ELR (cell line): ENCODE measurements at places on chromosomes 1 and 21.
A peak's percentile ranks its signal among the peaks of the same experiment; 100 is the strongest.

GRCh38 chr1:44422161-44422560 lies 17.1 kb downstream of the RNF220 start:
- no peak for DNase-seq

DNA sequence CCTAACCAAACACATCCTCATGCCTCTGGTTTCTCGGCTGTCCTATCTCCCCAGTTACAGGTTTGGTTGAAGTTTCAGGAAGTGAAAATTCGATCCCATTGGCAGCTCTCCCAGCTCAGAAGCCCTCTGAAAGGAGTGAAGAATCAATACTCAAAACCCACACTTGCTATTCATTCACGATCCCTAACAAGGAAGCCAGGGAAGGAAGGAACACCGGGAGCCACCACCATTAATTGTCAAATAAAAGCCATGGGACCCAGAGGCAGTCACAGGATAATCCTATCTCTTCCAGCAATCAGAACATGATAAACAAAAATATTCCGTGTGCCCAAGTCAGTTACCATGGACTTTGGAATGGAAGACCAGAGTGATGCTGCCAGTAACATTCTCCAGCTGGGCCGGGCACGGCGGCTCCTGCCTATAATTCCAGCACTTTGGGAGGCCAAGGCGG lies 7.0 kb downstream of the TMPRSS2 start:
- no peak for DNase-seq

- DNase-seq = peak; percentile 46
Observed at GRCh38 chr1:116769561-116769977, 15.3 kb downstream of the CD2 start.

GRCh38 chr1:175472464-175472863 lies 270.9 kb downstream of the TNR start:
- DNase-seq = peak; percentile 8

GRCh38 chr1:178774263-178774662 lies 49.2 kb downstream of the RALGPS2 start:
- DNase-seq = peak; percentile 60

DNA sequence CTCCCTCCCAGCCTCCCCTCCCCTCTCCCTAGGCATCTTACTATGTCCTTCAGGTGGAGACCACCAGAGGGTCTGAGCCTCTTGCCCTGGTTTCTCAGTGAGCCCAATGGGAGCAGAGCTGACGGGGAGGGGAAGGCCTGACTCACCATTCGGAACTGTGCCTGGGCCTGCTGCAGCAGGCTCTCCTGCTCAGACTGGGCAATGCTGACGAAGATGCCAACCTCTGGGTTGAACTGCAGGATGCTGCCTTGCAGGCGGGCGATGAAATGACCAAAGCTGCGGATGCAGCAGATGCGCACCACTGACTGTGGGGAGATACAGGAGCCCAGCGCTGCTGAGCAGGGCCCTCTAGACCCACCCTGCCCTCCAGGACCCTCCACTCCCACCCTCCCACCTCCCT lies 11.0 kb upstream of the PAQR6 start:
- no peak for DNase-seq

- no peak for DNase-seq
Observed at GRCh38 chr21:25328736-25329135, 278.5 kb downstream of the MRPL39 start.

DNA sequence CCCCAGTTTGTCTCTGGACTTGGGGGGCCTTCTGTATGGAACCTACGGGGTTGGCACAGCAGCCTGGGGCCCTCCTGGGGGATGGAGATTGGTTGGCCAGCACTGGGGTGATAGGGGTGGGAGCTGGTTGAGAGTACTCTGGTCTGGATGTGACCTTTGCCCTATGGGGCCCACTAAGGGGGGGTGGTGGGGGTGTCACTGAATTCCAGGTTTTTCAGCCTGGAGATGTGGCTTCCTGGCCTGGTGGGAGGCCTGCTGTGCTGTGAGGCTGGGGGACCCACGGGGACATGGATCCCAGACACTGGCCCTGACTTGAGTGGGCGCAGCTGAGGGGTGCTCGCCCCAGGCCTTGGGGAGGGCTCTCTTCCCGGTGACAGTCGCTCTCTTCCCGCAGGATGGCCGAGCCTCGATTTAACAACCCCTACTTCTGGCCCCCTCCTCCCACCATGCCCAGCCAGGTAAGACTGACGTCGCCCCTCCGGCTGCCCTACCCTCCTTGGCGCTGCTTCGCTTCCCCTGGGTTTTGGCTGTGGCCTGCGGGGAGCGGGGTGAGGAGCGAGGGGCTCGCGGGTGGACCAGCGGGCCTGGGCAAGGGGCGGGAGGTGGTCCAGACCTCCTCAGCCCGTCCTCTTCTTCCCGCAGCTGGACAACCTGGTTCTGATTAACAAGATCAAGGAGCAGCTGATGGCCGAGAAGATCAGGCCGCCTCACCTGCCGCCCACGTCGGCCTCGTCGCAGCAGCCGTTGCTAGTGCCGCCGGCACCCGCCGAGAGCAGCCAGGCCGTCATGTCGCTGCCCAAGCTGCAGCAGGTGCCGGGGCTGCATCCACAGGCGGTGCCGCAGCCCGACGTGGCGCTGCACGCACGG lies 19.6 kb downstream of the ZNF362 start:
- no peak for DNase-seq

- no peak for DNase-seq
Observed at GRCh38 chr1:19877821-19878636, 4.2 kb upstream of the OTUD3 start.

DNA sequence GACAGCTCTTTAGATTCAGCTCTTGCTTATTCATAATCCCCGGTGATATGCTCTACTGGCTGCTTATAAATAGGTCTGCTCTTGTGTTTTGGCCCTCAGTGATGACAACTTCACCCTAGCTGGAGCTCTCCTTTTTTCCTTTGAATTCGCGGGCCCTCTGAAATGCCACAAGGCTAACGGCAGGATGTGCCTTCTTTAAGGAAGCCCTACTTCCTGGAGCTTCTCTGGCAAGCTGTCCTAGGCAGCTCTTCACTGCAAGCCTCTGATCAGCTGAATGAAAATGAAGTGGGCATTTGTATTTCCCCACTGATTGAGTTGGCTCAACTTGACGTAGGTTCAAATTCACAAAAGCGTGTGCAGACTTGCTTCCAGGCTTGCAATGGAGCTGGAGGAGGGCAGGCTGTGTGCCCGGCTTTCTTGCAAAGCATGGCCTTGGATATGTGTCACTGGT lies 22.2 kb downstream of the SGIP1 start:
- DNase-seq = no peak

- DNase-seq = peak; percentile 75
Observed at GRCh38 chr1:24191860-24192259, 4.8 kb upstream of the IFNLR1 start.

DNA sequence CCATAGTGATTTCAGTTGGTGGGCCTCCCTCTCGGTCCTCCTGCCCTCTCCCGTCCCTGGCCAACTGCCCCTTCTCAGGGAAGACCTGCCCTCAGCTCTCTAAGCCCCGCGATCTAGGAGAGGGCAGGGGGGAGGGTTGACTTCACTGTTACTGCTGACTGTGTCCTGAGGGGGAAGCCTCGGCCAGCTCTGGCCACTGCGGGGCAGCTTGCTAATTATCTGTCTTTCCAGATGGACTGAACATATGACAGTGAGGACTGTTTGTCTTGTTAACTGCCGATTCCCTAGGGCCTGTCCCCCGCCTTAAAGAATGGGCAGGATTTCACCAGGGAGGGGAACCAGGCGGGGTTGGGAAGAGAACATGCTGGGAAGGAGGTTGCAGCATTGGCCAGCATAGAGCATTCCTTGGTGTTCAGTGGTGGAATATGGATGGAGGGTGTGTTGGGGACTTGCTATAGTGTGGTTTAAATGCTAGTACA lies 22.9 kb downstream of the NIPAL3 start:
- DNase-seq = no peak

GRCh38 chr1:180271272-180272255 lies 41.5 kb downstream of the LHX4 start:
- peak; percentile 32 for DNase-seq

GRCh38 chr1:246703581-246703980 lies 20.6 kb upstream of the SCCPDH start:
- DNase-seq = no peak

DNA sequence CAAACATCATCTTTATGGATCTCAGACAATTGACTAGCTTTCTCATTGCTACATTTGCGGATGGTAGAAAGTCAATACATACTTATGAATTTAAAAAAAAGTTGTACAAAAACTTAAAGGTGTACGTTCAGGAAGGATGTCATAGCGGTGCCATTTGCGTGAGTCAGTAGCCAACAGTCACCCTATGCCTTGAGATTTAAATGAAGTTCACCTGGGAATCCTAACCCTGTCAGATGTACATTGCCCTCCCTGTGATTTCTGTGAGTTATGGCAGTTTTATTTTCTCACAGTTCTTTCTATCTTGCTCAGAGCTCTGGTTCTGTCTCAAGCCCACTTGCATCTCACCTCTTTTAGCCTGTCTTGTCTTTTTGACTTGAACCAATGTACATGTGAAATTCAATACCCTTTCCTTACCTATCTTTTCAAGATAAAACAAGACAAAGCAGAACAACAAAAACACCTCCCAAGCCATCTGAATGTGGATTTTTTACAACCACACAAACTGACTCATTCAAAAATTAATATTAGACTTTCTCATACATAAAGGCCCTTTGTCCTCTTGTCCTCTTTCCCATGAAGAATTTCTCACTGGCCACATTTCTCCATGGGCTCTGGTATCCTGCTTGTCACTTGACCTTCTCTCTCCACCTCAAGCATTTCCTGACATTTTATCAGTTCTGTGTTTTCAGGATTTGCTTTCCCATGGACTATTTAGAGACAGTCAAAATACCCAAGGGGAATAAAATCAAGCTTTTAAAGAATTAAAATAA lies 25.3 kb upstream of the ZNF697 start:
- peak; percentile 75 for DNase-seq

DNA sequence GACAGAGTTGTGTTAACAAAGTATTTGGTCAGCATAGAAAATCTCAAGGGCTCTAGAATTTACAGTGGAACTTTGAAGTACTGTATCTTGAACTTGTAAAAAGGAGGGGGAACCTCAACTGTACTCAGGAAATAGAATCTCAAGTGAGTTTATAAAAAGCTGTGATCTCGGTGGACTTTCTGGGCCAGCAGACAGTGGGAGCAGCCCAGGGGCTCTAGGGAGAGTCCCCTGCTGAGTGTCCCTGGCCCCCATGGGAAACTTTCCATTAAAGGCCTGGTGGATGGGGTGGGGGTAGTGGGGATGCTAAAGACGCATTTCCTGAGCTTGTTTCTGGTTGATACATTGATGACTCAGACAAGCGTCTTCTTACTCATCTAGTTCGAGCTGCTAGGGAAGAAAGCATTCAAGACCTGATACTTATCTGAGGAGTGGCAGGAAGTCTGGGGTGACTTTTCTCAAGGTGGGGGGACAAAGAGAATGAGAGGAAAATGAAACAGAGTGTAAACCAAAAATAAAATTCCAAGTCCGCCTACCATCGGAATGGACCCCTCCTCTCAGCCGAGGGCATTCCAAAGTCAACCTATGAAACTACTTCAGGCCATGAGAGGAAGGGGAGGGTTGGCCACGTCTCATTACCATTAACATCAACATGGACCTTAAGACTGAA lies 65.5 kb downstream of the NID1 start:
- DNase-seq = peak; percentile 99

- no peak for DNase-seq
Observed at GRCh38 chr1:177340601-177341067, 169.9 kb downstream of the BRINP2 start.

DNA sequence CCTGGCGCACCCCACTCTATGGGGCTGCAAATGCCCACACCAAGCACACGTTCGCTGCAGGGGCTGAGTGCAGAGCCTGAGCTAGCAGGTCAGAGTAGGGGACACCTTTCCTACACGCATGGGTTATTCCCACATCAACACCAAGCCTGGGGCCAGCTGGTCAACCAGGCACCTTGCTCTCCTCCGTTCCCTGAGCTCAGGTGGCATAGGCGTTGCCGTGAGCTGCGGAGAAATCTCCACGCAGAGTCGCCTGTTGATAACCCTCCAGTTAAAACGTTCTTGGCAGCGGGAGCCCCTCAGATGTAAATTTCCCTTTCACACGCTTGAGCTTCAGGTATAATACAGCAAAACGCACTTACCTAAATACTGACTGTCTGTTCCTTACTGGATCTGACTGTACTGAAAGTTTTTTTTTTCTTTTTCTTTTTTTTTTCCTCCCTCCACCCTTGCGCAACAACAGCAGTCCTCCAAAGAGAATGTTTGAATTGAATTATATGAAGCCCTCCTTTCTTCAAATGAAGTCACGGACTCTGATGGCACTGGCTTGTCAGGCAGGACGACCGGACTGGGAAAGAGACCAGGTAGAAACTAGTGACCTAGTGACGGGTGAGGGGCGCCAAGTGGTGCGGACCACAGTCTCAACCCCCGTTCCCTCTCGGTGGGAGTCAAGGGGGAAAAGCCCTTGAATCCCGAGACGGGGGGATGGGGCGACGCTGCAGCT lies 2.1 kb downstream of the BRINP3 start:
- peak; percentile 30 for DNase-seq

DNA sequence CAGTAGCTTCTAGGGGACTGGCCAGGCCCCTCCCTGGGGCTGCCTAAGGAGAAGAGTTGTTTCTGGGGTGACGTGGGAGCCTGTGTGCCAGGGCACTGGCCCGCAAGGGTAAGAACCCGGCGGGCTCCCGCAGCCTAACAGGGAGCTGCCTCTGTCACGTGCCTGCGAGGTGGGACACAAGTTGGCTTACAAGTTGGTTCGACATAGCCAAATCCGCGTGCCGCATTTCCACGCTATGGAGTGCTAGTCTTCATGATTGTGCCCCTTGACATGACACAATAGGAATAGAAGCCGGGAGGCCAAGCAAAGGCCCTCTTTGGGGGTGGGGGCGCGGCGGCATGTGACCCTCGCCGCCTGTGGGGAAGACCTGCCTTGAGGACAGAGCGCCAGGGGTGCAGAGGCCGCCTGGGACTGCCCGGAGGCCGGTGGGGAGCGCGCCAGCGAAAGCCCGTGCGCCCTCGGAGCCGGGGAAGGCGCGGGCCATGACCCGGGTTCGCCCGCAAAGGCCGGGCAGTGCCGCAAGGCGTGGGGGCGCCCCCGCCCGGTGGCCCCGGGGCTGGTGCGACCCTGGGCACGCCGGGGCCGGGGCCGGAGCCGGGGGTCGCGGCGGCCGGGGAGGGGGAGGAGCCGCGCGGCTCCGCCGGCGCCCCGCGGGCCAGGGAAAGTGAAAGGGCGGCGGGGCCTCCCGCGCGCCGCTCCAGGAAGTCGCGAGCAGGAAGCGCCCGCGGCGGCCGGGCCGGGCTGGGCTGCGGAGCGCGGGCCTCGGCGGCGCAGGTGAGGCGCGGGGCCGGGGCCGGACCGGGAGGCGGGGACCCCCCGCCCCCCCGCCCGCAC lies at the start of gene SLC37A1:
Gene SLC37A1, plus strand, starts transcription at position 702 of the 834 bp plus-strand sequence. CDS start 4,603 bp downstream, outside the sequence.
- peak; percentile 16 for DNase-seq

- no peak for DNase-seq
Observed at GRCh38 chr1:209622841-209623829, 29.1 kb downstream of the LAMB3 start.

GRCh38 chr21:46515109-46515508 lies 56.4 kb downstream of the DIP2A start:
- DNase-seq = peak; percentile 8

GRCh38 chr1:147052677-147053076 lies 114.6 kb downstream of the NBPF12 start:
- DNase-seq = no peak
